ENCODE measurements at places on chromosomes 12 and 14. TPM values are rescaled to one million over a fixed set of nuclear protein-coding genes. Genes with fewer than 3 reads are reported as not detected.

The GPRC5A gene
- not detected for total RNA-seq

The SMOC1 gene
- total RNA-seq = 189 TPM

The PSME2 gene
- 131 TPM for total RNA-seq

The TAS2R50 gene
- total RNA-seq = 1.0 TPM

DNA sequence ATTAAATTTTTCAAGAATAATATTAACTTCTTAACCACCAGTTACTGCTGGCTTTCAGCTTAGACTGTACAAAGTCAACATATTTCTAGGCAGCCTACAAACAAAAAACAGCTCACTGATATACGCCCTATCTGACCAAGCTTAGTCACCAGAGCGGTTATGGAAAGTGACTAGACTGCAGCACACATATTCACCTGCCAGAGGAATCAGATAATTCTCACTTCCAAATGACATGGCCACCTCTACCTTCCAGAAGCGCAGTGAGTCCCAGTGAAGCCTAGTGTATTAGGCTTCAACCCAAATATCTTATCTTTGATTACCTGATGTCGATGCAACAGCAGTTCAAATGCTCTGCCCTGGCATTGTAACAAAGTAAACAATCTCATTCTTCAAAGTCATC, 8.5 kb downstream of the STXBP6 start:
- DNase-seq = no peak
